Stimulated activated CD4-positive, alpha-beta T cell treated with anti-CD3 and anti-CD28 coated beads, Interleukin-1b, Interleukin-23, amount 100 ng/mL, for 1 hour (primary cell): ENCODE measurements at places on chromosomes 2 and 18.

GRCh38 chr2:9594366-9595054 lies 36.3 kb downstream of the YWHAQ start:
- DNase-seq = no peak

GRCh38 chr2:181188605-181189004 lies 208.2 kb downstream of the UBE2E3 start:
- DNase-seq = no peak

- DNase-seq = no peak
Measured at GRCh38 chr2:165268754-165269153, 29.5 kb downstream of the SCN2A start.

DNA sequence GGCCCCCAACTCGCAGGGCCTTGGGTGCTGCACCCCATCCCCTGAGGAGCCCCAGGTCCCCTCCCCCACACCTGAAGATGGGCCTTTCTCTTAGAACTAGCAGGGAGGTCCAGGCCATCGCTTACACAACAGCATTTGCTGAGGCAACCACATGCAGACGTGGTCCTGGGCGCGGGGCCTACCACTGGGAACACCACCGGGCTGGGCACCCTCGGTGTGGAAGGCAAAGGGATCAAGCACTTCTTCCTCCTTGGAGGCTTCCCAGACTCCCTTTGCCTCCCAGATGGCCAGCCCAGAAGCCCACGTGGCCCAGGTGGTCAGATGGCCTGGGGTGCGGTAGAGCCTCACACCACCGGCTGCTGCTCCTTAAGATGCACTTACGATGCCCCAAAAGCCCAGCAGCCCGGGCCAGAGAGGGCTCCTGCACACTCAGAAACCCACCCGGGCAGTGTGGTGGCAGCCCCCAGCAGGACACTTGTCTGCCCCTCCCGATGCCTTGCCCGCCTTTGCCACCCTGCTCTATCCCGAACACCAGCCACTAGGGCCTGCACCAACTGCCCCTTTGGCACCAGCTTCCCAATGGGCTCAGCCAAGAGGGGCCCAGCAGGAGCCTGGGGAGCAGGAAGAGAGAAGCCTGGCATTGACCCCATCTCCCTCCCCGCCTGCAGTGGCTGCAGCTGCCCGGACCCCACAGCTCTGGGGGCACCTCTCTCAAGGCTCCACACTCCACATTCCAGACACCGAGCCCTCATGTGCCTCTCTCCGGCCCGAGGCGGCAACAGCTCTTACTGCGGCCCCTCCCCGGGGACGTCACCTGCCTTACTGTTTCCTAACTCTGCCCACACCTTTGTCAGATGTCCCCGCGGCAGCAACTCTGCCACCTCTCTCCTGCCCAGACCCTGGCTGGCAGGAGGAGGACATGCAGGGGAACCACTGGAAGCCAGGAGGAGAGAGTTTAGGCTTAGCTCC lies 13.9 kb upstream of the MLPH start:
- DNase-seq = no peak

DNA sequence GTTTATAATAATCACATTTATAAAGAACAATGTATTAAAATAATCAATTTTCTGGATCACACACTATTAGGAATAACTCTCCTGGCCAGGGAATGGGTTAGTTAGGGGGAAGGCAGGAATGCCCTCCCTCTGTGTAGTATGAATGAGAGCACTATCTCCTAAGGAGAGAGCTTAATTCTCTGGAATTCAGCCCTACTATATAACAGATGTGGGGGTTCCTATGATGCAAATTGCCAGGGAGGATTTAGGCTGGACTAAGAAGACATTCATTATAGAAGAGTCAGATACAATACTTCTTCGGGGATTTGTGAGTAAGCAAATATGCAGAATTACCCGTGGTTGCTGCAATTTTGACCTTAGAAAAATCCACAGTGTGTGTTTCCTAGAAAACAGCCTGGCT lies 250.1 kb upstream of the VRK2 start:
- no peak for DNase-seq

GRCh38 chr2:191474464-191474863 lies 203.5 kb upstream of the NABP1 start:
- no peak for DNase-seq
